Inflammatory macrophage (primary cell): ENCODE measurements at places on chromosomes 1 and 21.

DNA sequence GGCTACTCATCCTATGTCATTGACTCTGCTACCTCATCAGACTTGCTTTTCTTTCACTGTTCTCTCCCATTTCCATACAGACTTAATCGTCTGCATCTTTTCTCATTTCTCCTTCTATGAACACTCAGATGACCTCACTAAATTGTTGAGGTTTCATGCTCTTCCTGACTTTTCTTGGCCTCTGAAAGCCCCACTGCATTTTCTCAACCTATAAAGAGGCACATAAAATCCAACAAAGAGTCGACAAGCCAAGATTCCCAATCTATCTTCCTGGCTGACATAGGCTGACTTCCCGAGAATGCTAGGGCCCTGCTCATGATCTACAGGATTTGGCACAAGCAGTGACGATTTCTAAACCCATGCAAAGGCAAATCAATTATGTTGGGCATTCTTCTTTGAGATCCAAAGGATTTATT, 280.8 kb upstream of the DPYD start:
- no peak for DNase-seq

GRCh38 chr1:76769911-76770310, 97.4 kb upstream of the ST6GALNAC5 start:
- no peak for DNase-seq

- no peak for DNase-seq
These were observed 74.7 kb downstream of the ALG6 start for GRCh38 chr1:63442141-63442475.

DNA sequence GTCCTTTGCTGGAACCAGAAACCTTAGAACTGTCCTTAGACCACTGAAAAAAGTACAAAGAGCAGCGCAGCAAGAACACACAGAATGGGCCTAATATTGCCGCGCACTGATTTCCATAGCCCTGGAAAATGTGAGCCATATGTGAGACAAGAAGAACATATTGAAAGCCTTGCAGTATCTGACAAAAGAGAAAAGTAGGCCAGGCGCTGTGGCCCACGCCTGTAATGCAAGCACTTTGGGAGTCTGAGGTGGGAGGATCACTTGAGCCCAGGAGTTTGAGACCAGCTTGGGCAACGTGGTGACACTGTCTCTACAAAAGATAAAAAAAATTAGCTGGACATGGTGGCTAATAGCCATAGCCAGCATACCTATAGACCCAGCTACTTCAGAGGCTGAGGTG, 300.7 kb downstream of the RYR2 start:
- DNase-seq, result no peak

DNA sequence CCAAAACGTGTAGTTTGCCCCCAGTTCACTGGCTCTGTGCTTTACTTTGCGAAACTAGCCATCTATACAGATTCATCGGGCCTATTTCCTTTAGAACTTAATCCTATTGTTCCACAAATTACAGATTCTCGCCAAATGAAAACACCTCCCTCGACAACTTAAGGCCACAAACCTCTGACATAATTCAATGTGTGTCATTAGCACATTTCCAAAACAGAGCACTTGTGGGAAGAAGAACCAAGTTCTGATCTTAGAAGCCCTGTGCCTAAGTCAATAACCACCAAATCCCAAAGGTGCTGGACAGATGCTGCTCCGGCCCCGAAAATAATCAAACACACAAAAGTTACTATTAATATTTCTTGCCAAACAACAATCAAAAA, 93.9 kb downstream of the SLC45A1 start:
- DNase-seq, result no peak

GRCh38 chr1:216075339-216075738, 347.9 kb downstream of the USH2A start:
- no peak for DNase-seq

- no peak for DNase-seq
These were observed 12.5 kb downstream of the TRAF3IP3 start for GRCh38 chr1:209768354-209768774.

DNA sequence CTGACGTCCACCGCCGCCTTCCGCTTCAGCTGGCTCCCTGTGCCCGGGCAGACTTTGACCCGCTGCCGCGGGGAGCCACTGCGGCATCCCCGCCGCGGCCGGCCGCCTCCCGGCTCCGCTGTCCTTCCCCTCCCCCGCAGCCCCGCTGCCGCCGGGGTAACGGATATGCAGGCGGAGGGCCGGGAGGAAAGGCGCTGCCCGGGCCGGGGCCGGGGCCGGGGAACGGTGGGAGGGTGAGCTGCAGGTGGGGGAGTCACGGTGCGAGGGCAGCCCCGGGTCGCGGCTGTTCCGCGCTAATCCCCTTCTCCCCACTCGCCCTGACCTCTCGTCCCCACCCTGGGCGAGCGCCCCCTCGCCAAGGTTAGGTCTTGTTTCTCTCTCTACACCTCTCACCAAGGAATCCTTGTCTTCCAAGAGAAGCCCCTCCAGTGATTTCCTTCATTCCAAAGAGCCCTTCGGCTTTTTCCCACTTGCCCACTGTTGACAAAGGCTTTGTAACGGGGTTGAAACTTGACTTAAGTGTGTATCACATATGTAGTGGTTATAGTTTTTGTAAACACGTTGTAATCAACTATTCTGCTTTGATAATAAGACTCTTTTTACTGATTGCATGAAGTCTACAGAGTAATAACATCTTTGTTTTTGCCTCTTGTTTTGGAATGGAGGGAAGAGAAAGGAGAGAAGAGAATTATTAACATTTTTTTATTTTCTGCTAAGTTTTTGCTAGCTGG, 669 bp downstream of the XPR1 start:
- DNase-seq, result no peak
